Stimulated activated CD4-positive, alpha-beta T cell treated with anti-CD3 and anti-CD28 coated beads, TNF-alpha, amount 100 ng/mL, for 24 hours (primary cell): ENCODE measurements at places on chromosomes 3 and 15.

DNA sequence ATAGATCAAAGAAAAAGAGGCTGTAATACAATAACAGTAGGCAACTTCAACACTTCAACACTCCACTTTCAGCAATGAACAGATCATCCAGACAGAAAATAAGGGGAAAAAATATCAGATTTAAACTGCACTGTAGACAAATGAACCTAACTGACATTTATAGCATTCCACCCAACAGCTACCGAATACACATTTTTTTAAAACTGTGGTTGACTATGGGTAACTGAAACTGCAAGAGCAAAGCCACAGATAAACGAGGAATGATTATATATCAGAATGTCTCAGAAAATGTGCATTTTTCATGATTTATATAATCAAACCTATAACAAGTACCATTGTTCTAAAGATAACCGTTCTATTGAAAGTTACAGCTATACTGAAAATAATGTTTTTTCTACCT, 514.9 kb upstream of the DPPA4 start:
- no peak for DNase-seq

DNA sequence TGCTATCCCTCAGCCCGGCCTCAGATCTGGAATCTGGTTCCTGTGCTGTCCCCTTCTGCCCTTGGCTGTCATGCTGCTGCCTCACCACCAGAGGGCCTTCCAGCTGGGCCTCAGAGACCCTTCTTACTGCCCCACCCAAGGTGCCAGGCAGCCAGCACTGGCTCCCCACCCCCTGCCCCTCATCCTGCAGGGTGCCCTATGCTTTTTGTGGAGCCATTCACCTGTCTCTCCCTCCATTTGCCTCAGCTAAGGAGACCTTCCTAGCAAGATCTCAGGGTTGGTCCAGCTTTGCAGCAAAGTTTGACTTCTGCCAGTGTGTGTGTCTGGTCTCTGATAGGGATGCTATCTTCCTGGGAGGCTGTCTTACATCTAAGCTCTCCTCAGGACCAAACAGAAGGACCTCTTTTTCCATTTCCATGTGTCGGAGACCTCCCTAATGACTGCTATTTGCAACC, 1.9 kb upstream of the VWA5B2 start:
- peak; percentile 22 for DNase-seq

GRCh38 chr15:93451265-93451664, 362.3 kb upstream of the RGMA start:
- no peak for DNase-seq

DNA sequence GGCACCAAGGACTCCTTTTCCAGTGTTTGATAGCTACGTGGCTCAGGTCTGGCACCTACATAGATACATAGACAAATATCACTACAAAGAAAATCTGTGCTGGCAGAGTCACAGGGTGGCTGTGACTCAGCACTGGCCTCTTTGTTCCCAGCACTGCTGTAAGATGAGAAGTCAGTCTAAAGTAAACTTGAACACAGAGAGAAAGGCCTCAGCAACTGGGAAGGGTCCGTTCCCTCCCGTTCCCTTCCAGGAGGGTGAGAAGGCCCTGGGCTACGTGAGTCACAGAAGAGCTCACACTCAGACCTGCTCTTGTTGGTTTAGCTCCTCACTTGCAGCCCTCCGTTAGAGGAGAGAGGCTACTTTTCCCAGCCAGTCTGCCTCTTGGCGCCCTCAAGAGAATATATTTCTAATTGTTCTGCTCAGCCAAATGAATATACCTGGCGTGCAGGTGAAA, 23.1 kb downstream of the ANXA2 start:
- no peak for DNase-seq

- DNase-seq, result no peak
Measured at GRCh38 chr3:158443632-158444031, 127.4 kb upstream of the MLF1 start.

DNA sequence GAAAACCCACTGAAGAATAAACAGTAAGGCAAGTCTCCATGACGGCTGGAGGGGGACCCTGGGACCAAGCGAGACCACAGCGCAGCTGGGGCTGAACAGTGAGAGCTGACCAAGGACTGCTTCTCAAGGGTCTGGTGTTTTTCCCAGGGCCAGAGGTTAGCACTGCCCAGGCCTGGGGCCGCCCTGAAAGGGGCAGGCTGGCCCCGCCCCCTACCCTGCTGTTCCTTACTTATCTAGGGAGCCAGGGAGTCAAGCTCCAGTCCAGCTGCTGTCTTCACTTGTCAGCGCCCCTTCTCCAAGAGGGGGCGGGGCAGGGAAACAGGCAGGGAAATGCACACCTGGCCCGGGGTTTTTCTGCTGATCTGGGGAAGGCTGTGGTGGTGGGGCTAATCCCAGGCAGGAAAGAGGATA, 51.6 kb upstream of the HACD2 start:
- DNase-seq, result no peak

GRCh38 chr3:18593231-18593630, 168.1 kb upstream of the SATB1 start:
- DNase-seq, result no peak

- DNase-seq, result no peak
Measured at GRCh38 chr3:177211503-177212277, 14.4 kb upstream of the TBL1XR1 start.

GRCh38 chr3:184631472-184631861, 69.9 kb downstream of the EPHB3 start:
- DNase-seq, result no peak

DNA sequence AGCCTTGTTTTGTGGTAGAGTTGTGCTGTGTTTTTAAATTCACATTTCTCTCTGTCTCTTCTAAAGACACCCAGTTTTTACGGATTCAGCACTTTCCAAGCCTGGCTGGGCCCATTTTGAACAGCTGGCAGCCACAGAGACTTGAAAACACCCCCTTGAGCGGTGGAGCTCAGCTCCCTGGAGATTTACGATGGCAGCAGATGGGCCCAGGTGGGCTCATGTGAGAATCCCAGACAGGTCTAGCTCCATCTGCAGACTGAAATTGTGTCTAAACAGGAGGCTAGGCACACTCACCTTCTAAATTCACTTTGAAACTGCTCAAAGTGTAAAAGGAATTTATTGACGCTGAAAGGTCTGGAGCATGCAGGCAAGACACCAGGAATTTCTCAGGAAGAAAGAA, 232.0 kb upstream of the HES1 start:
- DNase-seq, result no peak

DNA sequence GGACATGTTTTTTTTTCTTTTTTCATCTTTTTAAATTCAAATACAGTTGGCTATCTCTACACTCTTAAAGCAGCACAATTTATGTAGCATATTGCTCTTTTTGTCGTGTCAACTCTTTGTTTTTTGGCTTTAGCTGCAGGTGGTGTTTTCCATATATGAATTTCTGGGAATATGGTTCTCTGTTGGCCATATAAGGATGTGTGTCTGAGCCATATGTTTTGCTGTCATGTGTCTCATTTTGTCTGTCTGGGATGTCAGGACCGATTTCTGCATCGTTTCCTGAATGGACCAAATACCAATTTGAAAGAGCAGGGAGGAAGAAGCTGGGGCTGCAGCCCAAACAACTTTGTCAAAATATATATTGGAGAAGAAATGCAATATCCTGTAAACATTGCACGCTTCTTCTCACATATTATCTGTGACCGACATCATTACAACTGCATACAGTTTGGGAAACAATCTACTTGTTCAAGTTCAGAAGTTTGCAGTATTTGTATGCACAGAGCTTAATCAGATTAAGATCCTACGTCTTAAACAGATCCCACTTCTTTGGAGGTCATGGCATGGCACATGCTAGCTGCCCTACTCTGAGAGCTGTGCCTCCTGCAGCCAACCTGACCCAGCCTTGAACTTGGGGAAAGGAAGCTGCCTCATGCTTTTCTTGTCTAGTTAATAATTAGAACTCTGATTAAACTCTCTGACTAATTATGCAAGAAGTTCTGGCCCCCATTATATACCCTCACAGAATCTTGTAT, 4.0 kb upstream of the SATB1 start:
- no peak for DNase-seq

- no peak for DNase-seq
Measured at GRCh38 chr3:9715136-9715535, 11.5 kb downstream of the CPNE9 start.
